ENCODE measurements at places on chromosomes 1 and 21.

GRCh38 chr1:34796990-34797389 is 4.2 kb downstream of the GJA4 start:
- DNase-seq, result no peak

- DNase-seq, result no peak
These were observed 135.7 kb upstream of the RUNX3 start for GRCh38 chr1:25065795-25066238.

DNA sequence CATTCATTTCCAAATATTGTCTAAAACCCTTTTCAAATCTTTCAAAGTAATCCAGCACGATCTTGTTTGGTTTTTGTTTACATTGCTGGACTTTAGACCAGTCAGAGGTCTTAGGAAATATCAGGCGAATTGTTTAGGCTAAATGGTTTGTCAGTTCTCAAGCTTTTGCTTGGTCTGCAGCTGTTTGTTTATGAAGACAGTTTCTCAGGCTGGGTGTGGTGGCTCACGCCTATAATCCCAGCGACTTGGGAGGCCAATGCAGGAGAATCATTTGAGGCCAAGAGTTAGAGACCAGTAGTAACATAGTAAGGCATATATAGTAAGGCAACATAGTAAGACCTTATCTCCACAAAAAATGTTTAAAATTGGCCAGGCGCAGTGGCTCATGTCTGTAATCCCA is 77.5 kb downstream of the DNTTIP2 start:
- DNase-seq, result no peak

DNA sequence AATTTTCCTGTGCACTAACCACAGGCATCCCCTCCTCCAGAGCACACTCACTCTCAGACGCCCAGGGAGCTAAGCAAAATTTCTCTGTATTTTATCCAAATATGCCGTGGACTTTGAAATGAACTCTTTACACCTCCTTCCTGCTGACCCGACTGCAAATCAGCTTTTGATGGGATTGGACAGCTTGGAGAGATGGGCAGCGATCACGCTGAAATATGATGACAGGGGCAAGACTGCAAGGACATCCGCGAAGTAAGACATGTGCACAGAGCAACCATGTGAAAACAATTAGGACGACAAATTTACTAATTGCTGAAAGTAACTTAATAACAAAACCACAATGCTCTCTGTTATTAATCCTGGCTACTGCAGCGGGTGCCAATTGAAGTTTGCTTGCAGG is 64.6 kb upstream of the CLDN14 start:
- no peak for DNase-seq

DNA sequence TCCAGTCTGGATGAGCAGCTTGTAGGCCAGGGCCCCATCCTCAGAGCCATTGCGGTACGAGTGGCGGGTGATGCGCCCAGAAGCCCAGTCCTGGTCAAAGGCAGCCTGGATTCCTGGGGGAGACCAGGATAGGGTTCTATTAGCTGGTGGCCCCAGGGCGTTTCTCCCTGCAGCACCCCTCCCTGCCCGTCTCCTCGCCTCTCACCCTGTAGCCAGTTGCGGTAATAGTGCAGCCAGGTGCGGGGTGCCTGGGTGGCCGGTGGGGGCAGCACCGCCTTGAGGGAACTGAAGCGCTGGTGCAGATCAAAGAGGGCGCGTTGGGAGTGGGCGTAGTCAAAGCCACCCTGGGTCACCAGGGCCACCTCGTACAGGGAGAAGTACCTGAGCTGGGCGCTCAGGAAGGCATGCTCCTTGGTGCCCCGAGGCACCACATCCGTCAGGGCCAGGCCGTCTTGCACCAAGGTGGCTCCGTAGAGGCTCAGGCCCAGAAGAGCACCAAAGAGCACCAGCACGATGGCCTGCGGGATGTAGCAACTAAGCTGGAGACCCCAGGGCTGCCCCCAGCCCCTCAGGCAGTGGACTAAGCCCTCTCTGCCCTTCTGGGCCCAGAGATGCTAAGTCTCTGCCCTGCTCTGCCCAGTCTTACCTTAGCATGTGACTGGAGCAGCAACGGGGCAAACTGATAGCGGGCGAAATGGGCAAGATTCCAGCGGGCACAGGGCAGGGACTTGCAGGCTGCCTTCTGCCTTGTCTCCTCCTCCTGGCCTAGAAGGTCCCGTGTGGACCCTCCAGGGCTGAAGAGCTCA is 15.7 kb downstream of the PTCH2 start:
- no peak for DNase-seq

DNA sequence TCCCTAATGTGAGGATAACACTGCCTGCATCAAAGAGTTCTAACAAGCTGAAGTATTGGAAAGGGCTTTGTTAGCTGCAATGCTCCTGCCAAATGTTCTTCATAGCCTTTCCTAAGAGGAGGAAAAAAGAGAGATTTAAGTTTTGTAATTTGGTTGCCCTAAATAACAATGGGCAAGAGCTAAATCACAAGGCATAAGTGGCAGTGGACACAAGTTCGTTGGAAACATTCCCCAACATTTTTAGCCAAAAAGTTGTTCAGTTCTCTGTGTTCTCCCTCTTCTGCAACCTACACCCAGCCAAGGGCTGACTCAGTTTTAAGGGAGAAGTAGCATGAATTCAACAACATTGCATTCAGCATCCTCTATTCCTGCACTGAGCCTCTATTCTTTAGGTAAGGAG is 2.6 kb upstream of the UQCRHL start:
- DNase-seq, result no peak

DNA sequence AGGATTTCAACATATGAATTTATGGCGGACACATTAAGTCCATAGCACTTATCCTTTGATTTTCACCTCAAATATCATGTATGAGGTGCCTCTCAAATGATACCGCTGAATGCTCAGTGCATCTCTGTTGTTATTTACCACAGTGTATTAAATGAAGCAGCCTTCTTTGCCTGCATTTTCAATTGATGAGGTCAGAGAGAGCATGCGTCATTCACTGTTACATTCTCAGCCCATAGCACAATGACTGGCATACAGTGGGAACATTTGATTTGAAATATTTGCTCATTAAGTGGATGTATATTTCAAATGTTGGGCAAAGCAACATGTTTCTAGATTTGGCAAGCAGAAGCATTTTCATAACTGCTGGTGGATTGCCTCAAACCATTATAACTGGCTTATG is 45.7 kb downstream of the LRRC7 start:
- DNase-seq, result no peak

Data from HEK293T (cell line).